ENCODE measurements at places on chromosomes 1 and 21. TPM values are rescaled to one million over a fixed set of nuclear protein-coding genes. Genes with fewer than 3 reads are reported as not detected.

KLHDC7A gene
- total RNA-seq: not detected

SLC30A10 gene
- total RNA-seq: not detected

DNA sequence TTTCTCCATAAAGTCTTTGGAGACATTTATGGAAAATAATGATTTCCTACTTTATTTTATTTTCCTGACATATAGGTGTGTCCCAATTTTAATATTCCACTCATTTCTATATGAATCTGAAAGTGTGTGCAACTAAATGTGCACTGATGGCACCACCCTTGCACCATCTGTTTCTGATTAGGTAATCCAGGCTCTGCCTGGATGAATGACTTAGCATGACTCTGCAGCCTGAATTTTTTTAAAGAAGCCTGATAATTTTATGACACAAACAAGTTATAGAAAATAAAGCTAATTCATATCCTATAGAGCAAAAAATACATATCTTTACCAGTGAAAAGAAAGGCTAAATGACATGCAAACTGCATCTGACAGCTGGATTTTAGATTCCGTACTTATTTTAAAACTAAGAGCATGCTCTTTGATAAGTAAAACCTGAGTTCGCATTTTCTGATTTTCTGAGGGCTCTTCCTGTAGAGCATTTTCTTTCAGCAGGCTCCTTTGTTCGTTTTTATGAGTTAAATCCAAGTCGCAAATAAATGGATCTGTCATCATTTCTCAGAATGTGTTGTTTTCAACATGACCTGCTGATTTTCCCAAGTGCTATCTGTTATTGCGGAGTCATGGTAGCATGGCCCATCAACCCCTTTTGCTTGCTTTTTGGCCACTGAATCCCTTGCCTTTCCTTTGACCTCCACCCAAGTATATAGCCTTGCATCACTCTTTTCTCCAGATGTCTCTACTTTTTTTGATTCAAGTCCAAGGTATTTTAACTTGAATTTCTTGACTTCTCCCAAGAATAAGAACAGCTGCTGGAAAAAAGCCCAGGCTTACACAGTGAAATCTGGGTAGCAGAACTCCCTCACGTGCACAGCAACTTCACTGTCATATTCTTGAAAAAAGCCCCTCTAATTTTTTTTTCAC, 52.8 kb upstream of the LYPLAL1 start:
- no peak for DNase-seq

CDCA8 gene
- 102 TPM for total RNA-seq

- DNase-seq: no peak
Measured at GRCh38 chr1:54853793-54854370, 33.1 kb downstream of the DHCR24 start.

B3GALT2 gene
- 0.94 TPM for total RNA-seq

DNA sequence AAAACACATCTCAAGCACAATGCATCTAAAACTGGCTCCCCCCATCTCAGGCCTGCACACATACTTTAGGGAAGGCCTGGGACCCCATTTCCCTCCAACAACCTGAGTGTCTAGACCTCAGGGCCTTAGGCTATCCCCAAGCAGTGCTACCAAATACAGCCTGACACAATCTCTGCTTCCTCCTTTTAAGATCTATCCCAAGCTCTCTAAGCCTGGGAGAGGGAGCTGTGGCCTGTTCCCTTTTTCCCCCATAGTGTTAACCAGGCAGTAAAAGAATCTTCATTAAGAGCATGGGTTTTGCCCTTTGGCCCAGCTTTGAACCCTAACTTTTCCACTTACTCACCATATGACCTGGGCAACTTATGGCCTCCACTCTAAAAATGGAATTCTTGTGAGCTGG, 10.8 kb upstream of the COL8A2 start:
- no peak for DNase-seq

FALEC gene
- total RNA-seq: not detected

RNU1-2 gene
- total RNA-seq: 2,232 TPM

ANKRD45 gene
- not detected for total RNA-seq

Measured in activated CD8-positive, alpha-beta T cell treated with anti-CD3 and anti-CD28 coated beads, Interleukin-2, amount 10 ng/mL, durations not matched to agents 7 days and 5 days (primary cell).